ENCODE measurements at places on chromosomes 3 and 15.

- DNase-seq, result no peak
Observed at GRCh38 chr15:74573987-74574386, 33.0 kb downstream of the ARID3B start.

- peak; percentile 84 for DNase-seq
Observed at GRCh38 chr3:50572158-50572557, 2.8 kb downstream of the HEMK1 start.

- DNase-seq, result no peak
Observed at GRCh38 chr15:70037292-70037640, 60.5 kb downstream of the TLE3 start.

- no peak for DNase-seq
Observed at GRCh38 chr15:81411051-81411450, 37.0 kb upstream of the TMC3 start.

DNA sequence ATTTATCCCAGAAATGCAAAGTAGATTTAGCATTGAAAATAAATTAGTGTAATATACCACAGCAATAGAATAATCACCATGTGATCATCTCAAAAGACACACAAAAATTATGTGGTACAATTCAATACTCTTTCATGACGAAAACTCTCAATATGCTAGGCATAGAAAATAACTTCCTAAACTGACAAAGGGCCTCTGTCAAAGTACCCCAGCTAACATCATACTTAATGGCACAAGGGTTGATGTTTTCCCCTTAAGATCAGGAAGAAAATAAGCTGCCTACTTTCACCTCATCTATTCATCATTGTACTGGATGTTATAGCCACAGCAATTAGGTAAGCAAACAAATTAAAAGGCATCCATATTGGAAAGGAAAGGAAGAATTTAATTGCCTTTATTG lies 22.7 kb upstream of the NIPA2 start:
- DNase-seq, result no peak

DNA sequence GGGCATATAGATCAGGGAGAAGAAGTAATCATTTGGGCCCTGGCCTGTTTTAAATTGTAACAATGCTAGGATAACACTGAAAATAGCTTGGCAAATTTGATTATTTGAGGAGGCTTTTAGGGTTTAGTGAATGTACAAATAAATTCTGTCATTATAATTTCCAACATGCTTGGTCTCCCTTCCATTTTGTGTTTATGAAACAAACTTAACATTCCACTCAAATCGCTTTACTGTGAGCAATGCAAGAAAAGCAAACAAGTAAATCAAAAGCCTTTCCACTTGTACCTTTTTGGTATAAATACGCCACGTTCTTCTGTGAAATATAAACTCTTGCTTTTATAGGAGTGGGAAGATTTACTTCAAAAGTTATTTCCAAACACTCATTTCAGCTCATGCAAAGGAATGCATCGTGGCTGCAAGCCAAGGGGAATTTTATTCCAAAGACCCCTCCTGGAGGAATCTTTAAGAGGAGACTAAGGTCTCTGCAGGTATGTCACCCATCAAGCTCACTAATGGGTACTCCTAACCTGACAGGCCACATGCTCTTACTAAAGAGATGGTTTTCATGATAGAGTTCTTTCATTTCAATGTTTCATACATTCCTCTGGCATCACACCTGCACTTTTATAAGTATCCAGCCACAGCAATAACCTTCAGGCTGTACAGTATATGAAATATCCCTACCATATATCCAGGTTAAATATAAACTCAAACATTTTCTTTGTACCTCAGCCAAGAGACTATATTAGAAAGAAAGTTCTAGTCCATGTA lies 115.2 kb downstream of the P3H2 start:
- no peak for DNase-seq

- DNase-seq, result no peak
Observed at GRCh38 chr15:64014995-64015394, 31.3 kb downstream of the DAPK2 start.

- no peak for DNase-seq
Observed at GRCh38 chr3:74465715-74466410, 148.6 kb downstream of the CNTN3 start.

- no peak for DNase-seq
Observed at GRCh38 chr3:37054370-37054769, 61.1 kb downstream of the MLH1 start.

DNA sequence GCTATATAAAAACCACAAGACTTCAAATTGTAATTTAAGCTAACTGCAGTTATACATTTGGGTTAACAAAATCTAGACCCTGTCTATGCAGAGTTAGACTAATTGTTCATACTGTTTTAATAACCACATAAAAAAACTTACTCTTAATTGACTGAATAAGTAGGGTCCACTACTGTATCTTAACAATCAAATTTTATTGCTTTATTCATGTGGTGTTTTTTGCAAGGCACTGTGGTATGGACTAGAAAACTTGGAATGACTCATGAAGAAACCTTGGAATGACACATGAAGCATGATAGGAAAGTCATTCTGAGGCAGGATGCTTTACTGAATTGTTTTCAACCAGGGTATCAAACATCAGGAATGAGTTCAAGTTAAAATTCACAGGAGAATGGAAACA lies 2.3 kb downstream of the SERP1 start:
- DNase-seq, result no peak

GRCh38 chr3:148727231-148727630 lies 29.5 kb downstream of the AGTR1 start:
- DNase-seq, result no peak

- DNase-seq, result no peak
Observed at GRCh38 chr3:161253711-161254110, 32.6 kb downstream of the NMD3 start.

GRCh38 chr3:166685246-166685645 lies 694.9 kb downstream of the ZBBX start:
- DNase-seq, result no peak

- no peak for DNase-seq
Observed at GRCh38 chr3:34008836-34009809, 210.7 kb downstream of the PDCD6IP start.

- DNase-seq, result no peak
Observed at GRCh38 chr3:32686713-32687112, 1.7 kb downstream of the CNOT10 start.

GRCh38 chr3:72383883-72384282 lies 464.4 kb downstream of the SHQ1 start:
- DNase-seq, result no peak

GRCh38 chr3:79672731-79673130 lies 95.1 kb downstream of the ROBO1 start:
- DNase-seq, result no peak

- DNase-seq, result no peak
Observed at GRCh38 chr3:31945738-31946052, 35.4 kb downstream of the OSBPL10 start.

DNA sequence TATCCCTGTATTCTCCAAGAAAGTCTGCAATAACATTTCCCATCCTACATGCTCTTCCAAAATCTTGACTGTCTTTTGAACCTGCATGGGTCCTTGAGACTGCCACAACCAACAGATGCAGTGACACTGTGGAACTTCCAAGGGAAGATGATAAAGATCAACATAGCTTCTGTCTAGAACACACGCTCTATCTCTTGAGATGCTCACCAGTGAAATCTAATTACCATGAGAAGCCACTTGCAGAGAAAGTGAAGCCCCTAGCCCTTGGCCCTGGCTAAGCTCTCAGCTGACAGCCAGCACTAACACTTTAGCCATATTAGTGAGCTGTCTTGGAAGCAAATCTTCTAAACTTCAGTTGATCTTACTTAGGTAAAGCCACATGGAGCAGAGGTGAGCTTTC lies 36.6 kb downstream of the EOMES start:
- DNase-seq, result no peak

- no peak for DNase-seq
Observed at GRCh38 chr3:37183976-37184375, 9.6 kb upstream of the LRRFIP2 start.

DNA sequence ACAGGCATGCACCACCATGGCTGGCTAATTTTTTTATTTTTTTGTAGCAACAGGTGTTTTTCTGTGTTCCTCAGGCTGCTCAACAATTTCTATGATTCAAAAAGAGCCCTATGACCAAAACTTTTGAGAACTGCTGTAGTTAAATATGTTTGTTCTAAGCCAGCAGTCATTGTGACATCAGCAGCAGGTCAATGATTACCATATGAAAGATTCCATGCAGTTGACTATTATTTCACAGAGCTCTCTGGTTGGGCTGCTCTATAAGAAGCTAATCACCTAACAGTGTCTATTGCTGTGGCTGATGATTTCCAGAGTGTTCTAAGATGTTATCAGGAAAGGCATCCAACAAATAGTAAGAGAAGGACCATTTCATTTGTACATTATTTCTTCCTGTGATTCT lies at the start of gene CCDC54:
Gene CCDC54 (plus strand): TSS at position 289 of the 400 bp plus-strand sequence. CDS start 149 bp downstream, outside the sequence.
- no peak for DNase-seq

- DNase-seq, result no peak
Observed at GRCh38 chr3:143201870-143202752, 82.5 kb downstream of the CHST2 start.

DNA sequence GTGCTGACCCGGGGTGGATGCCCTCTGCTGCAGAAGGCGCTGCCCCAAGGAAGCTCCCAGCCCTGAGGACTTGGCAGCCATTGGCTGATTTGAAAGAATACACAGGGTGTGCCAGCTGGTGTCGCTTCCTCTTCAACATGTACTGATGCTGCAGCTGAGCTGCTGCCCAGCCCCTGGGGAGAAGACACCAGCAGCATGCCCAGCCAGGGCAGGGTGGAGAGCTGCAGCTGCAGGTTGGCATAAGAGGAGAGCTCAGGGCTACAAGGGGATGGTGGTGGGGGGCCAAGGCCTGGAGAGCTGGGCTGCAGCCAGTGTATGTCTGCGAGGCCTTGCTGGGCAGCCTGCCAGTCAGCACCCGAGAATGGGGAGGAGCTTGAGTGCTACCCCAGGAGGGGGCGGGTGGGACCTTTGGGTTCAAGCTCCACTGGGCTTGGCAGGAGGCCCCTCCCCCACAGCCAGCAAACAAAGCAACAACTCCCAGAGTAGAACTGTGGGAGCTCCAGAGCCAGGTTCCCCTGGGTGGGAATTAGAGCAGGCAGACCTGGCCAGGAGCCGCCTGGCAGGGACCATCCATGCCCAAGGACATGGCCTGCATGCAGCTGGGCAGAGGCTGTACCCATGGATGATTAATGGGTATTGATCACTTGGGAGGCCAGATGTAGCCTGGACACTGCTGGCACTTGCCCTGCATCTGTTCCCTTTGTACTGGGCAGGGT lies 9.2 kb upstream of the SEMA4B start:
- DNase-seq, result peak; percentile 24

- DNase-seq, result no peak
Observed at GRCh38 chr3:192545333-192545732, 182.0 kb downstream of the FGF12 start.

- no peak for DNase-seq
Observed at GRCh38 chr3:182138393-182138792, 426.7 kb downstream of the SOX2 start.

GRCh38 chr3:175342196-175342595 lies 483.1 kb downstream of the NAALADL2 start:
- DNase-seq, result no peak

GRCh38 chr3:117126946-117127546 lies 417.5 kb downstream of the TUSC7 start:
- no peak for DNase-seq

GRCh38 chr3:177377166-177377565 lies 179.9 kb upstream of the TBL1XR1 start:
- DNase-seq, result no peak

GRCh38 chr15:62464705-62465104 lies 299.6 kb upstream of the C2CD4B start:
- no peak for DNase-seq

DNA sequence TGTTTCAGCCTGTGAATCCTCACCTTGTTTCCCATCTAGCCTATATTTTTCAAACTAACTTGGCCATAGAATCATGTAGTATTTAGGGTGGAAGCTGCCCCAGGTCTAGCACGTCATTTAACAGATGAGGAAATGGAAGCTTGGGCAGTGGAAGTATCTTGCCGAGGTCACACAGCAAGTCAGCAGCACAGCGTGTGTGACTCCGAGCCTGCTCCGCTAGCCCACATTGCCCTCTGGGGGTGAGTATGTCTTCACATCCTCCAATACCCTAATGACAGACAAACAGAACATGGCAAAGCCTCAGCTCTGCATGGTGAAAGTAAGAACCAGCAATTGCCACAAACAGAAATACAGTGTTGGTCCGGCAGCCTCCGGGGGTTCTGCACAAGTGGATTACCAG lies 2.2 kb upstream of the CCR5 start:
- peak; percentile 84 for DNase-seq

DNA sequence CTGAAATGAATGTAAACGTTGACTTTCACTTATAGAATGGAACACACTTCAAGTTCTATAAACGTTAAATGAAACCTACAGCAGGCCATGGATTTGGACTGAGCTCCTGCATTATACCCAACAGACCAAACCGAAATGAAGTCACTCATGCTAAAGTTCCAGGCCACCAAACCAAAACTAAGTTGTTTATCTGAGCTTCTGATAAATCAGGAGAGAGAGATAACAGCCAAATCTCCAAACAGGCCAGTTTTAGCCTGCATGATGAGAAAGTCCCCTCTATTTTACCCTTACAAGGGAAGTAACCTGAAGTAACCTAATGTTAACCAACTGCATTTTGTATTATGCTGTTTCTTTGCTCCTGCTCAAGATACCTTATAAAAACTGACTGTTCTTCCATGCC lies 44.5 kb downstream of the DCUN1D1 start:
- DNase-seq, result no peak

GRCh38 chr3:159904911-159905310 lies 83.7 kb upstream of the IL12A start:
- DNase-seq, result no peak

GRCh38 chr3:115071601-115072000 lies 75.5 kb downstream of the ZBTB20 start:
- DNase-seq, result no peak

DNA sequence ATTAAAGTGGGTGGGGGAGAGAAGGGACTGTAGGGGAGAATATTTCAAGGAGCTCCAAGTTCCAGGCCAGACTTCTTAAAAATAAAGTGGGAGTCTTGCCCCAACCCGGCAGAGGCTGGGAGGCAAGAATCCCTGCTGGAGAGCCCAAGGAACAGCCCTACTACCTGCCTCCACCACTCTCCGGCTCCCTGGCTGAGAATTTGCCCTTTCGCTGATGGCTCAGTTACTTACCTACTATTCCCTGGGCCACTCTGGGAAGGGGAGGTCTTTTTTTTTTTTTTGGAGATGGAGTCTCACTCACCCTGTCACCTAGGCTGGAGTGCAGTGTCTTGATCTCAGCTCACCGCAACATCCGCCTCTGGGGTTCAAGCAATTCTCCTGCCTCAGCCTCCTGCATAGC lies 15.5 kb downstream of the MYL3 start:
- no peak for DNase-seq

DNA sequence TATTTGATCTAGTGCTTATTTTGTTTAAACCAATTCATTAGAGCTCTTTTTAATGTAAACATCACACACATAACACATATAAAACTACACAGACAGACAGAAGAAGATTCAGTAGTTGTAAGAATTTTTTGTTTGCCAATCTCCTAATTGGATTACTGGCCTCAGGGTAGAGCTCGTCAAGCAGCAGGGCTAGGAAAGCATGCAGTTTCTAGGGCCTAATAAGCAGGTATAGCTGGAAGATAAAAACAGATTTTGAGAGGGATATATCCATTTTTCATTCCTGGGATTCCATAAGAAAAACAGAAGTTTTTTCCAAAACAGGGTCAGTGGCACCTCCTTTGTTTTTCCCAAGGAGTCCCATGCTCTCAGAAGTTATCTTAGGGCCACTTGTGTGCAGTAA lies 265.2 kb upstream of the SGO1 start:
- DNase-seq, result no peak

GRCh38 chr3:4030624-4031023 lies 231.4 kb downstream of the LRRN1 start:
- no peak for DNase-seq

- no peak for DNase-seq
Observed at GRCh38 chr3:140250945-140251344, 316.0 kb downstream of the CLSTN2 start.

- no peak for DNase-seq
Observed at GRCh38 chr3:48629894-48630293, 5.4 kb downstream of the SLC26A6 start.

Data from CD4-positive, alpha-beta T cell treated with Interleukin-4 for 4 hours (primary cell).